ENCODE measurements at places on chromosomes 16 and 17.

DNA sequence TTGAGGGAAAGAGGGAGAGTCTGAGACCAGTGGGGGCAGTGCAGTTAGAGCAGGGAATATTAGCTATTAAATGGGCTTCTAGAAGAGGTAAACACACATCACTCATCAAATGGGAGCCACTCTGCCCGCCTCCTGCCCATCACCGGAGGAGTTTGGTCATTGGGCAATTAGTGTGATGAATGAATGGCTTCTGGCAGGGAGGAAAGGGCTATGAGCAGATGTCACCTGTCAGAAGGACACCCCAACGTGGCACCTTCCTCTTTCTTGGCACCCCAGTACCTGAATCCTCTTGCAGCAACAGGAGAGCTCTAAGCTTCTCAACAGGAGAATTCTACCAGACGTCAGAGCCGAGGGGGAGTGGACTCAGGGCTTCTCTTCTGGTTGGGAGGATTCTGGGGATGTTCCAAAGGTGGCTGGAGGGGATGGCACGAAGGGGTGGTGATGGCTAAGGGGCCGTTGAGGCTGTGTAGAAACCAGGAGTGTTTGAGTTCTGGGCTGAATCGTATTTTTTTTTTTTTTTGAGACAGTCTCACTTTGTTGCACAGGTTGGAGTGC, 11.0 kb downstream of the C1QTNF1 start:
- no peak for DNase-seq

- DNase-seq = no peak
These were observed 4.0 kb downstream of the TGFB1I1 start for GRCh38 chr16:31475946-31476302.

GRCh38 chr17:42179335-42179734, 1.6 kb downstream of the KCNH4 start:
- no peak for DNase-seq

DNA sequence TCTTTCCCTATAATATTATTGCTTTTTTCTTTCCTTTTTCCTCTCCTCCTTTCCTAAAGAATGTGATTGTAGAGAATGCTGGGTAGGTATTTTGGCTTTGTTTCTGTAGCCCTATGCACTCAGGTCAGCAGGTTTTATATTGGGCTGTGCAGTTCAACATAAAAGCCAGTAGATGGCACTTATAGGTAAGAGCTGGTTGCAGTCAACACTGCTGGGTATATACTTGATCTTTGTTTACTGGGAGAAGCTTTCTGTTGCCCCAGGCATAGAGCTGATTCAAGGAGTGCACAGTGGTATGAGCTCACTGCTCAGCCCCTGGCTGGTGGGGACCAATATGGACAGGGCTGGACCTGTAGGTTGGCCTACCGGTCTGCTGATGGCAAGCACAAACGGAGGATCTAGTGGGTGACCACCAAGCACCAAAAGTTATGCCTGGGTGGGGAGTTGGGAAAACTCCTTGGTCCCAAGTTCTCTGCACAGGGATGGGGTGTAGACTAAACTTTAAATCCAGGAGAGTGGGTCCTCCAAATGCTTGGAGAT, 378.9 kb downstream of the PMP22 start:
- DNase-seq = peak; percentile 3

GRCh38 chr16:67027046-67027445, 1.9 kb upstream of the CBFB start:
- no peak for DNase-seq

GRCh38 chr17:76036497-76037261, 9.6 kb upstream of the EVPL start:
- no peak for DNase-seq
